ENCODE measurements at places on chromosomes 1 and 21.

DNA sequence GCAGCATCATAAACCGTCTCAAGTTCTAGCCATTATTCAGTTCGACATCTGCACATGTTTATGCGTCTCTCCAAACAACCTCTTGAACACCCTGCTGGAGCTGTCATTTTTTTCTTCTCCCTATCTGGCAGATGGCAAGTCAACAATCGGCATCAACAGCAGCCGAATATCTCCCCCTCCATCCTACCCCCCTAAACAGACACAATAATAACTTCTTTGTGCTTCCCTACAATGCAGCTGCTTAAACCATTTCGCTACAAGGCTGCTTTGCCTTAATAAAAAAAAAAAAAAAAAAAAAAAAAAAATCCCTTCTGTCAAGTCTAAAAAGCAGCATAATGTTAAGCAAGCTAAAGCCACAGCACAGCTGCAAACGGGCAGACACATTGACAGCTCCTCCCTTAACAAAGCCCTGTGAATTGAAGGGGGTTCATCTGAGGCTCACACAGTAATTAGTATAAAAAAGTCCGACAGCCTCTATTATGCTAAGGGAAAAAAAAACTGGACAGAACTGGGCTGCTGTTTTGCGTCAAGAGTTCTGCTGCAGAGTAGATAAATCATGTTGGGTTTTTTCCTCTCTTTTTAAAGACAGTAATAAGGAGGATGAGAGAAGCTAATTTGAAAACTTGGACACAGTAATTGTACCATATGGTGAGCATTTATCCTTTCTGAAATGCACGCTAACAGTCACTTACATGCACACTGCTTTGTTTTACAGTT lies 136.4 kb downstream of the AKT3 start:
- peak; percentile 36 for DNase-seq

GRCh38 chr1:8602471-8603219 lies 214.8 kb downstream of the RERE start:
- no peak for DNase-seq

DNA sequence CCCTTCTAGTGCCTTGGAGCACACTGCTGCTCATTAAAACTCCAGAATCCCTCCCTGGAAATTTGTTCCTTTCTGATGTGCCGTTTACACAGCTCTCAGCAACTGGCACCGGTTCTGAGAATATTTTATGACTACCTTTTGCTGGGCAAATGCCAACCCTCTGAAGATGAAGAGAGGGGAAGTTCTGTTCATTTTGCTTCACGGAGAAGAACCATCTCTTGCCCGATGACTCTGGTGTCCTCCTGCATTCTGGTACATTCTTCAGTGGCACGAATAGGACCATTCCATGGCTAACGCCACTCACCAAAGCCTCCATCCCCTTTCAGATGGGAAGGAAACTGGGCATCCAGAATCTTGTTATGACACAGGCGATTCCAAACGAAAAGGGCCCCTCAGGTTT lies 96.2 kb upstream of the SIM2 start:
- no peak for DNase-seq

GRCh38 chr1:112307930-112308591 lies 88.0 kb upstream of the CTTNBP2NL start:
- no peak for DNase-seq

DNA sequence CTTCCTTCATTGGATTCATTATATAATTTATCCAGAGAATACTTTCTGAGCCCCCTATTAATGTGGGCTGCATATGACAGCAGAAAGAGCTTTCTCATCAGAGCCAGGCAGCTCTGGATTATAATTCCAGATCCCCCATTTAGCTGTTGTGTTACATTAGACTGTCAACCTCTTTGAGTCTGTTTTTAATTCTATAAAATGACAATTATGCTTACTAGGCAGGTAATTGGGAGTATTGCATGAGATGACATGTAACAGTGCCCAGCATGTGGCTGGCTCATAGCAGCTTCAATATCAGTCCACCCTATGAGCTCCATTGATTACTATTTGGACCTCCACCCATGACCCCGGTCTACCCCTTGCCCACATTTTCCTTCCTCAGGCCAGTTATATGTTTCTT lies 49.6 kb downstream of the ABCA4 start:
- peak; percentile 21 for DNase-seq

- DNase-seq: peak; percentile 43
Measured at GRCh38 chr1:205191622-205192021, 19.9 kb downstream of the DSTYK start.

- peak; percentile 67 for DNase-seq
Measured at GRCh38 chr1:107140703-107141490, at the start of gene NTNG1. Gene NTNG1, plus strand, starts transcription at chr1:107141039.

All from SK-N-SH (cell line).